ENCODE measurements at places on chromosomes 6 and 20. TPM values are rescaled to one million over a fixed set of nuclear protein-coding genes. Genes with fewer than 3 reads are reported as not detected.

DNA sequence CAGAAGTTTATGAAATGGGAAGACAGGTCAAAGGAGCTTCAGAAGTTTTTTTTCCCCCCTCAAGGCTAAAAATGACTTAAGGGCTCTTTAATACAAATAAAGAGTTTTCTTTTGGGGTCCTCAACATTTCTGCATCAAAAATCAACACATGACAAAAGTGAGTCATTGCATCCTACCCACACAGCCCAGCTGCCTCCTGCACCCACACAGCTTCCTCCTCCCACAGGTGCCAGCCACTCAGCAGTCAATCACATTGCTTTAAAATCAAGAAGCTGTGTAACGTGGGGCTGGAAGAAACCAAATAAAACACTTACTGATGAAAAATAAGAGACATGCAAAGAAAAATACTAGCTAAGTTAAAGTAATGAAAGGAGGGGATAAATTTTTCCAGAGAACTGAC is 68.5 kb downstream of the MAP3K5 start:
- peaks cover 14% of the 10 kb centered on the region for H3K36me3 ChIP-seq
- no peak overlapping the region for H3K4me3 ChIP-seq
- no peak overlapping the region for H3K27ac ChIP-seq

GRCh38 chr6:170193326-170193821 is 97.5 kb downstream of the DLL1 start:
- H3K27ac ChIP-seq = no peak overlapping the region
- no peaks in the 10 kb centered on the region for H3K4me1 ChIP-seq
- DNase-seq = no peak

DNA sequence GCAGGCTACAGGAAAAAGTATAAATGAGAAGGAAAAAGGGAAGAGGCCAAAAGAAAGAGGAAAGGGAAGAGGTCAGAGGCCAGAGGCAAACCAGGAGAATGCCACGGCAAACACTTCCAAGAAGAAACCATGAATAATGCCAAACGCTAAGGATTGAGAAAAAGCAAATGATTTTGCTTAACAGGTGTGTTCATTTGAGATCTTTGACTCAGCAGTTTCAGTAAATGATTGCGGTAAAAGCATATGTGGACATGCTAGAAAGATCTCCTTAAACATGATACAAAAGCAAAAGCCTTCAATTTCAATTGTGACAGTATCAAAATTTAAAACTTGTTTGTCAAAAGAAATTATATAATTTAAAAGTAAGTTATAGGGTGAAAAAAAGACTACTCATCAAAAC is 70.6 kb downstream of the UBE3D start:
- H3K4me1 ChIP-seq = no peaks in the 10 kb centered on the region
- no peak for DNase-seq
- H3K27ac ChIP-seq = no peak overlapping the region
- no peaks in the 10 kb centered on the region for H3K36me3 ChIP-seq

- DNase-seq = no peak
- H3K36me3 ChIP-seq = peaks cover 64% of the 10 kb centered on the region
- no peak overlapping the region for H3K4me3 ChIP-seq
- H3K4me1 ChIP-seq = peaks cover 22% of the 10 kb centered on the region
- no peak overlapping the region for H3K27ac ChIP-seq
- H3K27me3 ChIP-seq = no peaks in the 10 kb centered on the region
These were observed 143.5 kb upstream of the AKAP12 start for GRCh38 chr6:151096255-151096612.

GRCh38 chr20:48606172-48606840 is 221.5 kb downstream of the PREX1 start:
- H3K27ac ChIP-seq = no peak overlapping the region
- no peaks in the 10 kb centered on the region for H3K36me3 ChIP-seq
- H3K27me3 ChIP-seq = peaks cover 2% of the 10 kb centered on the region
- H3K4me3 ChIP-seq = no peak overlapping the region
- DNase-seq = no peak
- peaks cover 15% of the 10 kb centered on the region for H3K4me1 ChIP-seq

DNA sequence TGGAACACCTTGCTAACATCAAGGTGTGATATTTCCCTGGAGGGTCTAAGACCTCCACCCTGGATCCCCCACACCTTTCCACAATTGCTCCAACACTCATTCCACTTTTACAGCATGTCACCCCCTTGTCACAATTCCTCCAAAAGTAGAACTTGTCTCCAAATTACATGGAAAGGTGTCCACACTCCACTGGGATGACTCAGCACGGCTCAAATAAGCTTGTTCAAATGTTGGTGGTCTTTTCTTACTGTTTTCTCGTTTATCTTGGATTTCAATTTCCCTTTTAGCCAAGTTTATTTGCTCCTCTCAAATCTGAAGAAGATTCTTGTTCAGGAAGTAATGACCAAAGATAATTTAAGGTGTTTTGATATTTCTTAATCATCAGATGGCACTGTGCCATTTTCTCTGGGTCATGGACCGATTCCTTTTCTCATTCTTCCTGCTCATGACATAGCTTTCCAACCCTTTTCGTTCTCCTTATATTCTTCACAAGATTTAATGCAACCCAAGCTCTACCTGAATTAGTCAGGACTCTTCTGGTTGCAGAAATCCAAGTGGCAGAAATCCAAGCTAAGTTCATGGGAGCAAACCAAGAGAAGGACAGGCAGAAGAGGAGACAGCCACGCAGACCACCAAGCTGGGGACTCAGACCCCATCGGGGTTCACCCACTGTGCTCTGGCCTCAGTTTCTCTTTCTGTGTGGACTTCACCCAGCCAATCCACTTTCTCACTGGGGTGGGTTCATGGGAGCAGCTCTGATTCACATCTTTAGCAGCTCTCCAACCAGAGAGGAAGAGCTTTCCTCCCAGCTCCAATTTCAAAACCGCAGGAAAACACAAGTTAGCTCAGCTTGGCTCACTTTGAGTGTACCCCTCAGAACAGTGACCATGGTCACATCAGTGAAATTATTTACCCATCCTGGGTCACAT is 110.5 kb upstream of the CDYL start:
- H3K27ac ChIP-seq = no peak overlapping the region
- no peaks in the 10 kb centered on the region for H3K4me1 ChIP-seq
- DNase-seq = no peak
- H3K36me3 ChIP-seq = no peaks in the 10 kb centered on the region
- H3K27me3 ChIP-seq = no peaks in the 10 kb centered on the region

The RIPOR2 gene
- total RNA-seq = 9.4 TPM

The NTSR1 gene
- total RNA-seq = not detected

The MDC1 gene
- 88.3 TPM for total RNA-seq

Measured in activated T-helper 2 cell treated with anti-CD3 and anti-CD28 coated beads, Interferon-gamma antibody, Interleukin-2, Interleukin-4, amounts not matched to agents 10 μg/mL and 5 μg/mL and 100 μg/mL, durations not matched to agents 14 hours and 24 hours and 36 hours (primary cell).